ENCODE measurements at places on chromosomes 13 and 19.

DNA sequence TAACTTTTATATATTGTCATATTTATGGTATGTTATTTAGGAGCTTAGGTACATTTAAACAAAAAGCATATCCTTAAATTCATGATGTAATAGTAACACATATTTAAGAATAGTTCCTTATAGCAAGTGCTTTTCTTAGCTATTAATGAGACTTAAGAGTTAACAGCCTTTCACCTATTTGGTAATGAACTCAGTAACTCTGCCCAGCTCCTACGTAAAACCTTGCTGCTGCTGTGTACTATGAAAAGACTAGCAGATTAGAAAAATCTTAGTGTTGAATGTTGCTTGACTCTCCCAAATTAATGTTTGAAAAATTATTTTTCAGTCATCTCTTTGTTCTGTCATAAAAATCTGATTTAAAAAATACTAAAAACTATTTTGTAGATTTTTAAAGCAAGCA, 6.9 kb downstream of the GPR180 start:
- DNase-seq, result no peak

DNA sequence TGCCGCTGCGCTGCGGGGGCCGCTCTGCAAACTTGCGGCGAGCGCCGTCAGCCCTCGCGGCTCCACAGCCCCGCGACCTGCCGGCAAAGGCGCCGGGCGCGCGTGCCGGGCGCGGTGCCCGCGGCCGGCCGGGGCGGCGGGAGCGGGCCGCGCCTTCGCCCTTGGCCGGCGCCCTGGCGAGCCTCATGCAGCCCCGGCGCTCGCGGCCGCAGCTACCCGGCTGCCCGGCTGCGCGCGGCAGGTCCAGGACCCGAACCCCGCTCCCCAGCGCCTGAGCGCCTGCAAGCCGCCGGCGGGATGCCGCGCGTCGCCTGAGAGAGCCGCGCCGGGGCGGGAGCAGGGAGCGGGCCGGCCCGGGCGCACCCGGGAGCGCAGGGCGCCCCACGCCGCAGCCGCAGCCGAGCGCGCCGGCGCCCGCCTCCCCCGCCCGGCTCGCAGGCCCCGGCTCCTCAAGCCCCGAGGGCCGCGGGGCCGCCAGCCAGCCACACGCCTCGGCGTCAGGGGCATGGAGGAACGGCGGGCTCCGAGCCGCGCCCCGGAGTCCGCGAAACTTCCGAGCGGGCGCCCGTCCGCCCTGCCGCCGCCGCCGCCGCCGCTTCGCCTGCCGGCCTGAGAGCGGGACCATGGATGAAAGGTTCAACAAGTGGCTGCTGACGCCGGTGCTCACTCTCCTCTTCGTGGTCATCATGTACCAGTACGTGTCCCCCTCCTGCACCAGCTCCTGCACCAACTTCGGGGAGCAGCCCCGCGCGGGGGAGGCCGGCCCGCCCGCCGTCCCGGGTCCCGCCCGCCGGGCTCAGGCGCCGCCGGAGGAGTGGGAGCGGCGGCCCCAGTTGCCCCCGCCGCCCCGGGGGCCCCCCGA, 564 bp downstream of the HS6ST3 start:
- DNase-seq, result no peak

DNA sequence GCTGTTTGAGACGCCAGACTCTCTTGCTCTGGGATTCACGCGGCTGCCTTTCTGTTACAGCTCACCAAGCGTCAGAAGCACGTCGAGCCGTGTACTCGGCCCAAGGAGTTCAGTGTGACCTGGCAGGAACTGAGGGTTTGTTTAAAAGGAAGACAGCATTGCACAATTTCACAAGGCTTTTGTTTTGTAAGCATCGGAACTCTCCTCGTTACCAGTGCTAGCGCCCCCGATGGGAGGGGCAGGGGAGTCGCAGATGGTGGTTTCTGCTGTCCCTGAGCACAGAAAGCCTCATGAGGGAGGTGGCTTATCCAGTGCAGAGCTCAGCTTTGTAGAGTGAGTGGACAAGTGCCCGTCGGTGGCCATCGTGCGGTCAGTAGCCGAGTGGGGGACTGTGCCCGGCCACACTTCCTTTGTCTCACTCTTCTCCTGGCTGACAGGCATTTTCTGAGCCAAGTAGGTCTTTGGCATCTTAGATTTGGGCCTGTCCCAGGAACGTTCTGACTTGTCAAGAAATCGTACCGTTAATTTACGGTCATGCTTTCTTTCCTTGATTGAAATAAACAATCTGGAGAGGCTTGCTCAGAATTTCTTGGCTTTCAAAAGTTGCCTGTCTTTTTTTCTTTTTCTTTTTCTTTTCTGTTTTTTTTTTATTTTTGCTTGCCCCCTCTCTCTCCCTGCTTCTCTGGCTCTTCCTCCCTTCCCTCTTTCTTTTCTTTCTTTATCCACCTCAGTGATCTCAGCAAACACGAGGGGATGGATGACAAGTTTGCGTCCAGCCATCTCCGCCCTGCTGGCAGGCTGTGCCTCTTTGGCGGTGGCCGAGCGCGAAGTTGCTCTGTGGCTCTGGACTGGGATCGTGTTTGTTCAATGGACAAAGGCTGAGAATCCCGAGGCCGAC, 7.7 kb downstream of the KDM4B start:
- no peak for DNase-seq

GRCh38 chr13:43785261-43785649, 1.5 kb downstream of the ENOX1 start:
- no peak for DNase-seq

- DNase-seq, result no peak
Measured at GRCh38 chr13:25088562-25089221, 7.2 kb upstream of the PABPC3 start.

- DNase-seq, result no peak
Measured at GRCh38 chr19:13094106-13094504, 8.6 kb downstream of the LYL1 start.

DNA sequence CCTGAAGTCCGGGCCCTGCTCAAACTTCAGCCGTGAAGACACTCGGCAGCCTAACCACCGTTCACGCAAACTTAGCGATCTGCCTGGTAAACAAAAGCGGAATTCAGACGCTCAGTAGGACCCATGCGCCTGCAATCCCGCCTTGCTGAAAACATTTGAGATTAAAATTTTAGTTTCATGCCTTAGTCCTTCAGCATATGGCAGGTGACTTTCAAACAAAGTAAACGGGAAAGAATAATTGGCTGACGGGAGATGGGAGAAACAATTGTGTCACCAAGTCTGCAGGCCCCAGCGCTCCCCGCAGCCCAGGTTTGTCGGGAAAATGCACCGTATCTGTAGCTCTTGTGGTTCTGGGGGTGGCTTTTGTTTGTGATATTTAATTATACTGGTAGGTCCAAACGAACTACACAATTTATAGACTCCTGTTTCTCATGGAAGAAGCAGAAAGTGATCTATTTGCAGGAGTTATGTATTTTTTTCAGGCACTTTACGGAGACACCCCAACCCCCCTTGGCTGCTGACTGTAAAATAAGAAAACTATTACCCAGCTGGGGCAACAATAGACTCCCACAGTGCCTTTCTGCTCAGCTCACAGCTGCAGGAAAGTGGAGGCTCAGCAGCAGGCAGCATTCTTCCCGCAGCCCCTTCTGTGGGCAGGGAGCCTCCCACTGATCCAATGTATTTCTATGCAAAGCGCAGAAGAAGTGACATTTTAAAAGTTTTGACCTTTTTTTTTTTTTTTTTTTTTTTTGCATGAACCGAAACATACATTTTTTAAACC, 94.8 kb downstream of the SOX1 start:
- no peak for DNase-seq

DNA sequence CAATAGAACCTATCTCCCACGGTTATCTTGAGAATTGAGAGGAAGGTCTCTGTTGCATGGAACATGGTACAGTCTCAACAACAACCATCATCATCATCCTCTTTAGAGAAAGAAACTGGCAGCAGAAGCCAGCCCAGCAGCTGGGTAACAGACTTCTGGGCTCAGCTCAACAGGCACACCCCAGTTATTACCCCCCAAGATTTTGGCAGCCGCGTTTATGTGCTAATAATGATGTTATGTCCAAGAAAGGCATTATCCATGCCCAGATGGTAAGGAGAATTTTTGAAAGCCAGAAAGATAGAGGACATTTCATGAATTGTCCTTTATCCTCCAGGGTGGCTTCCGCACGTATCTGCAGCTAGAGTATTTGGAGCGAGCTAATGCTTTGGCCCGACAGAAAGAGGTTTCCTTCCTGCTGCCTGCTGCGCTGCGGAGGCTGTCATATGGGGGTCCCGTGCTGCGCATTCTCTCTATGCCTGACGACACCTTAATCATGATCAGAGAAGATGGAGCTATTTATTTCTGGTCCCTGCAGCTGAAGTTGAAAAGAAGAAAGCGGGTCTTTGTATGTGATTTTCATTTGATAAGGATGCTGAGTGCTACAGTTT, 89.9 kb downstream of the TEX26 start:
- no peak for DNase-seq

- DNase-seq, result no peak
Measured at GRCh38 chr13:109698779-109699178, 87.6 kb downstream of the IRS2 start.

- DNase-seq, result no peak
Measured at GRCh38 chr19:34337739-34338138, 27.3 kb upstream of the GPI start.

DNA sequence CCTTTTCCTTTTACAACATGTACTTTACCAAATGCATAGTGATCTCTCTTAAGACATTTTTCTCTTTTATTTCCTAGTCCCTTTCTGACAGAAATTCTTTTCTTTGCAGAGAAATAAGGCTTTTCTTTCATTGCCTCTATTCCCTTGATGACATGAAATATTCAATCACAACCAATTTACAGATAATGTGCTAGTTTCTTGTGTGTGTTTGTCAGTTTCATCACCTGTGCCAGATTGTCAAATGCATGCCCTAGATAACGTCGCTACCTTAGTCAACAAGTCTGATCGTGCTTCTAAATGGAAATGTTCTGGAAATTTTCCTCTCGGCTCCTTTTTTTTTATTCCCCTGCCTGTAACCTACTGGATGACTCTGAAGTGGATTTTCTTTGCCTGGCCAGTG, 478.1 kb downstream of the KLF5 start:
- no peak for DNase-seq

GRCh38 chr13:60230593-60230992, 66.9 kb upstream of the DIAPH3 start:
- no peak for DNase-seq

DNA sequence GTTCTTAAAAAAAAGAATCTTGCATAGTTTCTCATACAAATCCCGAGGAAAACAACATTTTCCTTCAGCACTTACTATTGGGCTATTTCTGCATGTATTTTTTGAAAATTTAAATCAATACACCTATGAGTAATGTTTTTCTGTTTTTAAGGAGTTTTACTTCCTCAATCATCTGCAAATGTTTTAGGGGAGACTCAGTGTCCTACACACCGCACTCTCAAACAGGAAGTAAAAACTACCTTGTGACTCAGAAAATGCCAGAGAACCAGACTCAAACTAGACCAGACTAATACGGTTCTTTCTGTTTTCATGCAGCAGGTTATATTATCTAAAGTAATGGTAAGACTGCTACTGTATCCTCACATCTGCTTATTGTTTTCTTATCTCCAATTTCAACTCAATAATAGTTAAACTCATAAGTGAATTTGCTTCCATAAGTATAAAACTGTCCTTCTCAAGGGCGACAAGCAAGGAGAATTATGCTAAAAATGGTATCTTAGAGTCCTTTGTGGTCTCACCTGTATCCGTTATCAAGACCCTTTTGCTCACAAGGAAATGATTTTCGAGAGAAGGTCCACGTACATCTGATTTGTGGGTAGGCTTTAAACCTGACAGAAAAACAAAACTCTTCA, 52.5 kb downstream of the FLT3 start:
- no peak for DNase-seq

DNA sequence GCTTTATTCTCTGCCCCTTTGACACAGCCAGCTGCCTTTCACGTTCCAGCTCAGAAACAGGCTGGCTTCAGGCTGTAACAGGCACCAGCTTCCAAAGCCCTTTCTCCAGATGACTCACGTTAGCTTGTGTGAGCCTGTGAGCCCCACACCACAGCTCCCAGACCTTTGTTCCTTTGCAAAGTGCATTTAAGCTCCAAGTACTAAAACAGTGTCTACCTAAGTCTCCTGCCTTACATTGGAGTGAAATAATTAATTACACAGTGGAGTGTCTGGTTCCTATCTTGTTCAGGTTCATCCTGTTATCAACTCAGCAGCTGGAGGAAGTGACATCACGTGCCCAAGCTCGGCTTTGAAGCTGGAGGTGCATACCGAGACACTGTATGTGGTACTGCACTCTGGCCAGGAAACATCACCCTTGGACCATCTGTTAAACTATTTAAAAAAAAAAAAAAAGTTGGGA, 475.8 kb downstream of the FOXO1 start:
- no peak for DNase-seq

GRCh38 chr13:27043013-27043412, 128.6 kb downstream of the USP12 start:
- no peak for DNase-seq

DNA sequence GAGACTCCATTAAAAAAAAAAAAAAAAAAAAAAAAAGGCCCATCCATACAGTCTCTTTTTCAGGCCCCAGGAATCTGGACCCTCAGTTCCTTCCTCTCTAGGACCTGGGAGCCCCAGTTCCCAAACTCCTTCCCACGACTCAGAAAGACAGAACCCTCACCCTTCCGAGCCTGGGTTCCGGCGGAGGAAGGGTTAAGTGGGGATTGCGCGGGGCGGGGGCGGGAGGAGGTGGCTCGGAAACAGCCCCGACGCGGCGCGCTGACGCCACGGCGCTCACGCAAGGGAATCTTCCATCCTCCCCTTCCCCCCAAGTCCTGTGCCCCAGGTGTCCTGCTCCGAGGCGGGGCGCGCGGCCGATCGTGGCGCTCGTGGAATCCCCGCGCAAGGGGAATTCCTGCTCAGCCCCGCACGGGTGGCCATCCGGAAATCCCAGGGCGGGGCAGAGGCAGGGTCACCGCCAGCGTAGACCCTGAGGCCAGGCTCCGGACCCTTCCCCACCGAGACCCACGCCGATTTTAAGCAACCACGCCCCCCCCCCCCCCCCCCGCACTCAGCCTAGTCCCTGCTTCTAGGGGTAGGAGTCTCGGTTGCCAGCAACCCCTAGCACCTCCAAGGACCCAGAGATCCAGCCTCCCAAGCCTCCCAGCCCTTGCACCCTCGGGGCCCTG, 659 bp downstream of the NFKBID start:
- peak; percentile 74 for DNase-seq

- DNase-seq, result no peak
Measured at GRCh38 chr19:3366753-3367627, 607 bp downstream of the NFIC start.

DNA sequence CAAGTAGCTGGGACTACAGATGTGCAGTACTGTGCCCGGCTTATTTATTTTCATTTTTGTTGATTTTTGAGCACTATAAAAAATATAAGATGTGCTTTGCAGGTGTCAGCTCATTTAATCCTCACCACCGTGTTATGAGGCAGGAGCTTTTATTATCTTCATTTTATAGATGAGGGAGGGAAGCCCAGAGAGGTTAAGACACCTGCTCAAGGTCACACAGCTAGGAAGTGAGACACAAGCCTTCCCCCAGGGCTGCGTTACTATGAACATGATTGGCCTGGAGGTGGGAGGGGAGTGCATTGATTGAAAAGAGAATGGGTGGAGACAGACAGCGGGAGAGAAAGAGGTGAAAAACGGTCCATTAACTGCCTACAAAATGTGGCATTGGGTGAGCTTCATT, 7.2 kb downstream of the ANKRD24 start:
- no peak for DNase-seq

GRCh38 chr13:47708386-47708785, 292.7 kb downstream of the SUCLA2 start:
- no peak for DNase-seq

GRCh38 chr13:40403509-40404241, 262.8 kb downstream of the FOXO1 start:
- DNase-seq, result no peak

GRCh38 chr19:54937926-54938325, 9.4 kb downstream of the NLRP7 start:
- DNase-seq, result no peak
